ENCODE measurements at places on chromosomes 3 and 15.

- DNase-seq = no peak
These were observed 22.3 kb downstream of the RPLP1 start for GRCh38 chr15:69474846-69475455.

DNA sequence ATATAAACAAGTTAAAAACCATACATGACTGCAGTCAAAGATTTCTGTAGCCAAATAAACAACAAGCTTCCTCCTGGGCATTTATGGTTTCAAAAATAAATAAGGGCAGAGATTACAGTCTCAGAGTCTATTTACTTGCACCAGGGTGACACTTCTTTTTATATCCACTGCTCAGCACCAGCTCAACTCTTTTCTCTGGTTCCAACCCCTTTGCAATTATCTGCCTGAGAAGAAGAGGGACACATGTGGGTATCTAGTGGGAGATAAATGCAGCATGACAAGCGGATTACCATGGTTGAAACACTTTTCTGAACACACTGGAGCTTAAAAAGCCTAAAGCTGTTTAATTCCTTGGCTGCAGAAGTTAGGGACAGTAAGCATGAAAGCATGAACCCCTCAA is 311.5 kb downstream of the CNTN3 start:
- no peak for DNase-seq

DNA sequence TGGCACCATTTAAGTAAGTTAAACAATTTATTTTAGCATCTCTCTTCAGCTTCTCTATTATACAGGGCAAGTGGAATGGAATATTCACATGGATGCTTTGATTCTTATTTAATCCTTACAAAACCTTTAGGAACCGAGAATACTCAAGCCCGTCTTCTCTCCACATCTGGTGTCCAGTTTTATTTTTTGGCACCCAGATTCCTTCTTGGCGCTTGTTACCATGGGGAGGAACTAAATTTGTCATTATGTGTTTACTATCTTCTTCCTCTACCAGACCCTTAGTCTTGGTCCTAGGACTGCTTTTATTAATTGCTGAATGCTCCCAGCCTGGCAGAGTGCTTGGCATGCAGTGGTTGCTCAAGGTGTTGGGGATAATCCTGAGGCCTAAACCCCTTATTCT is 138.8 kb downstream of the CACNA2D3 start:
- DNase-seq = no peak

DNA sequence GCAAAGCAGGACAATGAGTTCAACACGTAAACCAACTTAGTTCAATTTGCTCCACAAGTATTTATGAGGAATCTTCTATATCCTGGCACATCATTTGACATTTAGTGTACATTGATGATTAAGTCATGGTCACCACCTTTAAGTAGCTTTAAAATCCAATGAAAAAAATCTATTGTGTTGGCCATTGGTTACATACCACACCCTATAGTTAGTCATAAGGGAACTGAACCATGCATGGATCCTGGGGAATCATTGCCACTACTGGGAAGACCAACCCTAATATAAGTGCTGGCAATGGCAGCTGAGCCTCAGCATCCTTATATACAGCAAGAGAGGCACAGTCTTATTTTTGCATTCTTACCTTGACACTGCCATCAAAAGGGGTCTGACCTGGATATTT is 502.5 kb downstream of the MECOM start:
- no peak for DNase-seq

- DNase-seq = no peak
These were observed 25.2 kb downstream of the GAP43 start for GRCh38 chr3:115648559-115648958.

GRCh38 chr3:141370065-141370533 is 1.8 kb downstream of the ZBTB38 start:
- peak; percentile 97 for DNase-seq

GRCh38 chr3:9552252-9552999 is 1.2 kb downstream of the LHFPL4 start:
- no peak for DNase-seq

DNA sequence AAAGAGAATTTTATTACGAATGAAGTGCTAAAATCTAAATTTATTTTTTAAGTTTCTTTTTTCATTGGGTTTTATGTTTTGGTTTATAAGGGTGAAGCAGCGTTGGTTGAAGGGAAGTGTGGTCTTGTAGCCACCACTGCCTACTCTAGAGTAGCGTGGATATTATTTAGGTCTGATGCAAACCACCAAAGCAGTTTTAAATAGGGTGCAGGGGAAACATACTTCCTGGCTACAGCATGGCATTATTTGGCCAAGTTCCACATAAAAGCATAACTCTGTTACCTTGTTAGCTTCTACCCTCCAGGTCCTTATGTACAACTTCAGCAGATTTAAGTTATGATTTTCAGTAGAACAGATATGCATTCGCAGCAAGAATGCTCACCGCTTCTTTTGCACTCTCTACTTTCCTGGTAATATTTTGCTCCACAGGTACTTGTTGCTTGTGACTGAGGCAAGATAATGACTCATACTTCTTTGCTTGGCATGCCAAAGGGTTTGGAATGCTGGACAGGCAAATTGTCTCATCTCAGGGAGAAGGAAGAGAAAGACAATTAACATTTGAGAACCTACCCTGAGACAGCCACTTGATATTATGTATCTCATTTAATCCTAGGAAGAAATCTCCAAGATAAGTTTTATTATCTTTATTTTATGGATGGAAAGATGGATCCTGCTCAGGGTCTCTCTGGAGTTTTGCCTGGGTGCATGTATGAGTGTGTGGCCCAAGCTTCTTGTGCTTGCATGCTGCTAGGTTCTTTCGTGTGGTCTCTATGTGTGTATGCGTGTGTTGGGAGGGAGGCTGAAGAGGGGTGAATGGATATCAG is 5.4 kb downstream of the TGFBR2 start:
- no peak for DNase-seq

GRCh38 chr15:31387092-31387478 is 60.5 kb downstream of the KLF13 start:
- no peak for DNase-seq

DNA sequence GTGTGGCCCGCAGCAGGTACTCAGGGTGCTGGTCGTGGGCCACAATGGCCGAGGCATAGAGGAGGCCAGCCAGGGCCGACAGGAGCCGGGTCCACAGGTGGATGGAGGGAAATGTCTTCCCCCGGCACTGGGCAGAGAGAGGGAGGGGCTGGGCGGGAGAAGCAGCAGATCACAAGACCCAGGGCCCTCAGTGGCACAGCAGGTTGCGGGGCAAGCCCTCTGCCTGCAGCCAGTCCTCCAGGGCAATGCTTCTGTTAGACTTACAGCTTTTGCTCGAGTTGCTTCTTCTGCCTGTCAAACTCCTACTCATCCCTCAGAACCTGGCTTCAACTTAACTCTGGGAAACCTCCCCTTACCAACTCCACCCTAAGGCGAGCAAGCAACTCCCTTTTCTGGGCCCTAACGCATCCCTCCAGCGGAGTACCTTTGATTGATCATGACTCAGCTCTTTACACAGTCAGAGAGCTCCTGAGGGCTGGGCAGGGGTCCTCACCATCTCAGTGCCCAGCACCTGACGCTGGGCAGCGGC is 16.0 kb downstream of the TMEM44 start:
- DNase-seq = no peak

DNA sequence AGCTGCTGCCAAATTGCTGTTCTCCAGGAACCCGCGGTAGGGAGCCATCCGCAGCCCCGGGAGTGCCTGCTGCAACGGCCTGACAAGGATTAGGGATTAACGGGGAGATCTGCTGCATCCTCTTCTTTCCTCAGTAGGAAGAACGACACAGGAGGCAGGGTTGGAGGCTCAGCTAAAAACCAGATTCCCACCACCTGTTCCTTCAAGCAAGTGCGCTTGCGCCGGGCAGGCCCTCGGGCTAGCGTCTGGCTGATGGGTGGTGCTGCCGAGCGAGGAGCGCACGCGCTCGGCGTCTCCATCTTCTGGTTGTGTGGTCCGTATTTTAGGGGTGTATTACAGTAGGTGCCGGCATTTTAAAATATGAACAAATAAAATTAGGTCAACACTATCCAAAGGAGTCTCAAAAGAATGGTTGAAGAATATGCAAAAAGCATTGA is 25.4 kb upstream of the SLC25A26 start:
- no peak for DNase-seq

DNA sequence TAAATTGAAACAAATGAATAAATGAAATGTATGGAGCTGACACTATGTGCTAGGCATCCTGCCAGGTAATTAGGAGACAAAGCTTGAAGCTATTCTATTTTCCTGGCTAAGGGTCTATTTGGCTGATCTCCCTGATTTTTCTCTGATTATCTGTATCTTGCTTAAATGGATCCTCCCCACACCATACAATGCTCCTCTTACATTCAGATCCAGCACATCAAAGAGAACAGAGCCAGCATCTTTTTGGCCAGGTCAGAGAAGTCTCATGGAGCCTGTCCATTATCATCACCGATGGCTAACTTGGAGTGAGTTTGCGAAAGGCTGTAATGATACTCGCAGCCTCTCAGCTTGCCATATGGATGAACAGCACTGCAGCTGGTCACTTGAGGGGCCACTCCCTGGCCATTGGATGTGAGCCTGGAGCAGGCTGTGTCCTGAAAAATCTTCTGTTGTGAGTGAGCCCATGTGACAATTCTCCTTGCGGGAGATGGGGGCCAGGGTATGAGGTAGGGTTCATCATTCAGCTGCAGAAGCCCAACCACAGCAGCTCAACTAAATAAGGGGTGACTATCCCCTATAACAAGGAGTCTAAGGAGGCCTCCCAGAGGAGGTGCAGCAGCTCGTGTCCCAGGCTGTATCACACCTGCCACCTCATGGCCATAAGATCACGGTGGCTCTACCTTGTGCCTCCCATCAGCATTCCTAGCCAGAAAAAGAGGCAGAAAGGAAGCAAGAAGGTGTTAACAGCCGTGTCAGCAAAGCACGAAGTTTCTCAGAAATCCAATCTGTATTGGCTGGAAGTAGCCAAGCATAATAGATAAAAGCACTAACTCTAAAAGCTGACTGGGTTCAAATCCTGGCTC is 69.3 kb upstream of the ST8SIA2 start:
- DNase-seq = no peak

- DNase-seq = no peak
These were observed 19.0 kb upstream of the TRAK1 start for GRCh38 chr3:42071904-42072812.

DNA sequence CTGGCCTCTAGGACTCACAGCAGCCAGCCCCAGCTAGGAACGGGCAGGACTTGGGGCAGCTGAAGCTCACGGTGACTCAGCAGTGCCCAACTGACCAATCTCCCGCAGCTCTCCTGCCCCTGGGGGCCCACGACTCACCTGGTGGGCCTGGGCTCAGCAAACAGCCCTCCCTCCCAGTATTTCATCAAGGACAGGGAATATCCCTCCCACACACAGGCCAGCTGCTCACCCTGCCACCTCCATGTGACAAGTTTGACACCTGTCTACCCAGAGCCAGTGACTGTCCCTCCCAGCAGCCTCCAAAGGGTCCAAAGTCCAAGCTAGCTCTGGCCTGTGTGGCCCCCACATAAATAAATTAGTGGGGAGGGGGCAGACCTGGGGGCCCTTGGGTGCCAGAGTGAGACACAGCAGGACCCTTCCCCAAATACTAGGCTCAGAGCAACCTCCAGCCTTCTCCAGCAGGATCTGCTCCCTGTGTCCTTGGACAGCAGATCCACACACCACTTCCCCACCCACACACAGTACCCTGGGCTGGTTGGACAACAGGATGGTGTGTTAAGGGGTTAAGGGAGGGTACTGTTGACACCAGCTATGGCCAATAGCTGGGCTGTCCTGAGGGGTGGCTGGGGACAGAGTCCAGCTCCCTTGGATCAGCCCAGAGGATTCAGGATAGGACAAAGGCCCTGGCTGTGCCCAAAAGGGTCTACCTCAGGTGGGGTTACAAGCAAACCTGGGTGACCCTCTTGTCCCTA is 4.3 kb downstream of the GNAT1 start:
- no peak for DNase-seq

GRCh38 chr3:178536211-178537079 is at the start of gene KCNMB2:
KCNMB2 (plus strand) TSS chr3:178536436.
- no peak for DNase-seq

DNA sequence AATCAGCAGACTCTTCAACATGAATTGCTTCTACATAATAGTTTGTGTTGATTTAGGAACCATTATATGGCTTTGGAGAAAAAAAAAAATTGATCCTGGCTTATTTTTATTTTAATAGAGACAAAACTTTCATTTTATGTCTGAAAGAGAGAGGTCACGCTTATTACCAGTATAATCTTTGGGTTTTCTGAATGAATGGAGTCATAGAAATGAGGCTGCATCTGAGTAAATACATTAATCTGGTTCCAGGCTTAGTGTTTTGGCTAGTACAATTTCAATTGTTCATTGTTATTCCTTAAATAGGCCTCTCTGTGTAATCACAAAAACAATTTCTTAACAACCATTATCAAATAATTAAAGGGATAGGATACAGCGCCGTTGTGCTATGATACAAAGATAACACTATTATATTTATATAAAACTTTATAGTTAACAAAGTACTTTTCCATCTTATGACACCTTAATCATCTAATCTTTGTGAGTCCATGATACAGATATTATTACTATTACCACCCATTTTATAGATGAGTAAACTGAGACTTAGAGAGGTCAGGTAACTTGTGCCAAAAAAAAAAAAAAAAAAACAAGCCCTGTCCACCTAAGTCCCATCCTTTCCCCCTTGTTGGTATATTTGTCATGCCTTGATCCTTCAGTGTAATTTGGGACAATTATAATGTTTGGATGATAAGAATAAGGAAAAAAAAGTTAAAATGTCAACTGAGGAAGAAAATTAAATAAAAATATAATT is 41.8 kb upstream of the GOLM2 start:
- DNase-seq = no peak

- DNase-seq = peak; percentile 2
These were observed 237.5 kb downstream of the P3H2 start for GRCh38 chr3:189883113-189883753.

GRCh38 chr3:128875556-128876120 is 3.8 kb upstream of the ACAD9 start:
- DNase-seq = no peak

- DNase-seq = no peak
These were observed 686.9 kb upstream of the GBE1 start for GRCh38 chr3:82448320-82448719.

GRCh38 chr3:37279236-37279635 is 104.9 kb upstream of the LRRFIP2 start:
- DNase-seq = no peak

GRCh38 chr3:41117398-41117870 is 81.9 kb upstream of the CTNNB1 start:
- DNase-seq = peak; percentile 55

- no peak for DNase-seq
These were observed 221.6 kb downstream of the PLOD2 start for GRCh38 chr3:145939431-145939830.

- DNase-seq = no peak
These were observed 15.7 kb upstream of the VEPH1 start for GRCh38 chr3:157518881-157519280.

DNA sequence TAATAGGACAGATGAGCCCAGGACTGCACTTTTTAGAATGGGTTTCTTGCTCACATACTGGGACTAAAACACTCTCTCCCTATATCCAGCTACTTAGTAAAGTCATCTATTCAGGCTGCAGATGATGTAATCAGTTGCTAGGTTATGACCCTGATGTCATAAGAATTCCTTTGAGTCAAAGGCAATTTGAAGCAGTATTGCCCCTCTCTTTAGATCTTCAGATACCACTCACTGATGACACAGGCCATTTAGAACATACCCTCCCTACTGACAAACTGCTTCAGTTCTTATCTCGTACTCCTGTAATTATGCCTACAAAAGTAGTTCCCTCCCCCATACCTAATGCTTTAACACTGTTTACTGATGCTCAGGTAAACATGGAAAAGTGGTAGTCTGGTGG is 450.1 kb upstream of the RASGRP1 start:
- DNase-seq = no peak

GRCh38 chr3:36698314-36698713 is 66.0 kb downstream of the DCLK3 start:
- DNase-seq = no peak
